Fibroblast of villous mesenchyme (primary cell): ENCODE measurements at places on chromosomes 2 and 18. TPM values are rescaled to one million over a fixed set of nuclear protein-coding genes. Genes with fewer than 3 reads are reported as not detected.

Gene SAG
- total RNA-seq = not detected in 2 replicates

Gene TOGARAM2
- under 0.01 and 0.43 TPM in 2 replicates for total RNA-seq

Gene RGPD3
- total RNA-seq = 0.32 and 0.43 TPM in 2 replicates

Gene TGFA
- total RNA-seq = not detected in 2 replicates

Gene ZNF385B
- not detected in 2 replicates for total RNA-seq

Gene KCNIP3
- total RNA-seq = 1.3 and 2.6 TPM in 2 replicates

Gene GALNT3
- 1.3 and 4.3 TPM in 2 replicates for total RNA-seq

- DNase-seq = no peak
Observed at GRCh38 chr2:60478660-60479059, 74.8 kb downstream of the BCL11A start.

DNA sequence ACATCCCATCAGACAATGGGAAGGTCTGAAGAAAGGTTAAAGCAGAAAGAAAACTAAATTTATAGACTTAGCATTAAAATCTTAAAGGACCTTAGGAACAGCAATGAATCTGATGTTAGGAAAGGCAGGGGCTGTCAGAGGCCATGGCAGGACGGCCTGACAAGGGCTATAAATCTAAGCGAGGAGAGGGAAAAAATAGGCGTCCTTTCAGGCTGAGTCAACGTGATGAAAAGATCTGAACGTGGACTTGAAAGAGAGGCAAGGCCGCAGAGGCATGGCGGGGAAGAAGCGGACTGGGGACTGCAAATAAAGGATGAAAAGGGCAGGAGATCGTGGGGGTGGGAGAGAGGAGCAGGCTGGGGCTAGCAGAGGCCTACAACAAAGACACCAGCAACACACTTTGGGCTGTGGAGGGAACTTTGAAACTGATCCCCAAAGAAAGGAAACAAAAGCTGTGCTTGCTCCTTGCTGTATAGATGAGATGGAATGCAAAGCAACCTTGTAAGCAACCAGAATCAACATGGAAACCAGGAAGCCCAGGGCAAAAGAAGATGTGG is 145.6 kb downstream of the NRP2 start:
- no peak for DNase-seq

GRCh38 chr2:28390241-28390745 is 2.4 kb upstream of the FOSL2 start:
- DNase-seq = peak; percentile 99

GRCh38 chr2:195001924-195002323 is 655.1 kb upstream of the SLC39A10 start:
- no peak for DNase-seq

GRCh38 chr2:18915227-18915626 is 325.9 kb upstream of the NT5C1B start:
- no peak for DNase-seq
